NCI-H2081 treated with DMSO at 0.1 percent for 48 hours (cell line): ENCODE measurements at places on chromosomes 1 and 21.
A peak's percentile ranks its signal among the peaks of the same experiment; 100 is the strongest.

- DNase-seq, result no peak
Observed at GRCh38 chr1:39907528-39908453, 6.1 kb upstream of the MYCL start.

GRCh38 chr1:36909946-36910725 lies 124.2 kb downstream of the GRIK3 start:
- DNase-seq, result no peak

DNA sequence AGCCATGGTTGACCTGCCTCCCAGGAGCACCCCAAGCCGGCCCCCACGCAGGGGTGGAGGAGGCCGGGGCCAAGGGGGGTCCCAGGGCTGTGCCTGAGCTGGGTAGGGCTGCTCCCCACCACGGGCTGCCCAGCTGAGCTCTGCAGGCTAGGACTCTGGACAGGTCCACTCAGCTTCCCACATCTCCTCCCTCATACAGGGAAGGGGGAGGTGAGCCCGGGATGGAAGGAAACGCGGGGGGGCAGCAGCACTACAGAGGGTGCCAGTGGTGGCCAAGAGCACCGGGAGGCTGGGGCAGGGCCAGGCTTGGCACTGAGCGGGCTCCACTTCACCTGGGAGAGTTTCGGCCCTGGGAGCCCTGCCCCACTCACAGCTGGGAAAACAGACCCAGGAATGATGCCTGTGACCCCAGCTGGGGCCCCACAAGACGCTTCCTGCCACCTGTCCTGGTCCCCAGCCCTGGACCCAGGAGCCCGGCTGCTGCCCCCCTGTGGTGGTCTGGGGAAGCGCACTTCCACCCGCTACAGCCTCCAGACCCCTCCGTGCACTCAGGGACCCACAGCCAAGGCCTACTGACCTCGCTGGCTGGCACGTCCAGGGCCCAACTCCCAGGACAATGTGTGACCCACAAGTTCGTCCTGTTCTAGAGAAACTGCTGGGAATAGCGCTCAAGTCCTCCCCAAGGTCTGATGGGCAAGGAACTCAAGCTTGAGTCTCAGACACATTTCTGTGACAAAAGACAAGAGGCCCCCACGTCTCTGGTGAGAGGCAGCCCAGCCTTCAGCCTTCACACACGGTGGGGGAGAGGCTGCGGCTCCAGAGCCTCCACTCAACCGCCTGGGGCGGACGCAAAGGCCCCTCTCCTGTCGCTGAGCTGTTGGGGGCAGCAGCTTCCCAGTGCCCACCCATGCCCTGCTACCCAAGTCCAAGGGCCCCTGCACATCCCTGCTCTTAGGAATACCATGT lies 3.0 kb downstream of the AURKAIP1 start:
- peak; percentile 55 for DNase-seq

DNA sequence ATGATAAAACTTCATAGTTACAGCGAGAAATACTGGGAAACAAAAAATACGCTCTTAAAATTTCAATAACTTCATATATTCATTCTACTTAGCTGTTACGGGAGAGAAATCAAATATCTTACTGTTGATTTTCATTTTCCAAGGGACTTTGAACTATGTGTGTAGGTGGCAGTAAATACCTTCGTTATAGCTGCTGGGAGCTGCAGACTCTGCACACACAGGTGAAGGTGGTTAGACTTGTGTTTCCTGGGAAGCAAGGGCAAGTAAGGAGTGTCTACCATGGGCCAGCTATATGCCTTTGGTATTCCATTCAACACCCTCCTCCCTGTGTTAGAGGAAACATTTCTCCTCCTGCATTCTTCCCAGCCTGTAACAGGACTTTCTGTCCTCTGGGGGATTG lies 51.4 kb upstream of the DIRAS3 start:
- DNase-seq, result no peak

DNA sequence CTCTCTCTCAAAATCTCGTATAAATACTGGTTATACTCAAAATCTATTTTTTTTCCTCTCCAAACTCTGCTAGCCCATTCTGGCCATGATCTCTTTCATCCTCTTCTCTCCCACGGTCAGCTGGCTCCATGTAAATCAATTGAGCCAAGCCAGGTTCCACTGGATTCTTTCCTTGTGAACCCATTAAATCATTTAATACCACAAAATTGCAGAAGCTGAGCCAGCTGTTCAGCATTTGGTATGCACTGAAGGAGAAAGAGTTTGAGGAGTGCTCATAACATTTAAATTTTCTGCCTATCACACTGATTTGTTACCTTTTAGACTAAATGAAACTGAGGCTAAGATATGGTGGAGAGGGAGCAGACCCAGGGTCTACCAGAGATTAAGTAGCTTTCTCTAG lies 29.1 kb upstream of the TADA1 start:
- no peak for DNase-seq

GRCh38 chr1:104878203-104878909 lies 1128.7 kb downstream of the AMY1C start:
- DNase-seq, result no peak

DNA sequence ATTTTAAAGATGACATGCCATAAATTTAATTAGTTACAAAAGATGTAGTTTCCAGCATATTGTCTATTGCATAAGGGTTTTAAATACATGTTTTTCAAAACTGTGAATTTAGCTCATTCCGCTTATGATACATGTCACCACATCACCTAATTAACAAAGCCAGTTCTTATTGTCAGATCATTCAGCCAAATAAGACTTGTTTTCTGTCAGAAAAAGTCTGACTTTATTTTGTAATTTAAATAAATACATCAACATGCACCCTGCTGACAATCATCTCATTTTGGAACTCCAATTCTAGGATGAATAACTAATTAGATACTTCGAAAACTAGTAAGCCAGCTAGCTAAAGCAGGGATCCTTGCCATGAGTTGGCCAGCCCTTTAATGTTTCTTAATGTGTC lies 110.9 kb upstream of the APP start:
- no peak for DNase-seq

- DNase-seq, result no peak
Observed at GRCh38 chr1:155608888-155609225, 1.2 kb upstream of the MSTO1 start.

DNA sequence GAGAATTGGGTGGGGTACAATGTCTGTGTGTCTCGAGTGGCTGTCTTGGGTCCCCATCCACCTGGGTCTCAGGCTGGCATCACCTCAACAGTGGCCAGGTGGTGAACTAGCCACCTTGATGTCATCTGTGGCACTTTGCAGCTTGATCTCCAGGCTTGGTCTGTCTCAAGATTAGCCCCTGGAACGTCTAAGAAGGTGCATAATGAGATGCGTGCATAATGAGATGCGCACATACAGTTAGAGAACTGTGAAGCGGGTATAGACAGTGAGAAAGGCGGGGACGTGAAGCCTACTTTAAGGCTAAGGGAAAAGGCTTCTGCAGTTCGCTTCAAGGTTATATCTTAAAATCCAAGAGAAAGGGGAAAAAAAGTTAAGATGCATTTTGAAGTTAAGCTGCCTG lies 98.7 kb downstream of the WDR4 start:
- DNase-seq, result no peak

DNA sequence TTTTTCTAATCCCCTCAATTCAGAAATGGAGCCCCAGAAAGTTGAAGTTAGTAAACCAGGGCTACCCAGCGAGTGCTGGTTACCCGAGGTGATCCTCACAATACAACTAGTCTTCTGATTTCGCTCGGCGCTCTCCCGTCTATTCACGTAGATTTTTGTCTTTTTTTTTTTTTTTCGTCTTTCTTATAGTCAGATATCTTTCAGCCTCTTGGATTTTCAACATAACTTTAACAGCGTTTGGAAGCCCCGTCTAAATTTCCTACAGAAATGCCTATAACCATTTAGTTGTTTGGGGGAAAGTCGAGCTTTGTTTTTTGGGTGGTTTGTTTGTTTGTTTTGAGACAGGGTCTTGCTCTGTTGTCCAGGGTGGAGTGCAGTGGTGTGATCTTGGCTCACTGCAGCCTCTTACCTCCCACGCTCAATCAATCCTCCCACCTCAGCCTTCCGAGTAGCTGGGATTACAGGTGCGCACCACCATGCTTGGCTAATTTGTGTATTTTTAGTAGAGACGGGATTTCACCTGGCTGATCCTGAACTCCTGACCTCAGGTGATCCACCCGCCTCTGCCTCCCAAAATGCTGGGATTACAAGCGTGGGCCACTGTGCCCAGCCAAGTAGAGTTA lies 818 bp upstream of the TMEM50B start:
- no peak for DNase-seq

DNA sequence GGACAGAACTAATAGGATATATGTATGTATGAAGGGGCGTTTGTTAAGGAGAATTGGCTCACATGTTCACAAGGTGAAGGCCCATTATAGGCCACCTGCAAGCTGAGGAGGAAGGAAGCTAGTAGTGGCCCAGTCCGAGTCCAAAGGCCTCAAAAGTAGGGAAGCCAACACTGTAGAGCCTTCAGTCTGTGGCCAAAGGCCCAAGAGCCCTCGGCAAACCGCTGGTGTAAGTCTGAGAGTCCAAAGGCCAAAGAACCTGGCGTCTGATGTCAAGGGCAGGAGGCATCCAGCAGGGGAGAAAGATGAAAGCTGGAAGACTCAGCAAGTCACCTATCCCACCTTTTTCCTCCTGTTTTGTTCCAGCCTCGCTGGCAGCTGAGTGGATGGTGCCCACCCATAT lies 24.5 kb downstream of the BACH1 start:
- no peak for DNase-seq

DNA sequence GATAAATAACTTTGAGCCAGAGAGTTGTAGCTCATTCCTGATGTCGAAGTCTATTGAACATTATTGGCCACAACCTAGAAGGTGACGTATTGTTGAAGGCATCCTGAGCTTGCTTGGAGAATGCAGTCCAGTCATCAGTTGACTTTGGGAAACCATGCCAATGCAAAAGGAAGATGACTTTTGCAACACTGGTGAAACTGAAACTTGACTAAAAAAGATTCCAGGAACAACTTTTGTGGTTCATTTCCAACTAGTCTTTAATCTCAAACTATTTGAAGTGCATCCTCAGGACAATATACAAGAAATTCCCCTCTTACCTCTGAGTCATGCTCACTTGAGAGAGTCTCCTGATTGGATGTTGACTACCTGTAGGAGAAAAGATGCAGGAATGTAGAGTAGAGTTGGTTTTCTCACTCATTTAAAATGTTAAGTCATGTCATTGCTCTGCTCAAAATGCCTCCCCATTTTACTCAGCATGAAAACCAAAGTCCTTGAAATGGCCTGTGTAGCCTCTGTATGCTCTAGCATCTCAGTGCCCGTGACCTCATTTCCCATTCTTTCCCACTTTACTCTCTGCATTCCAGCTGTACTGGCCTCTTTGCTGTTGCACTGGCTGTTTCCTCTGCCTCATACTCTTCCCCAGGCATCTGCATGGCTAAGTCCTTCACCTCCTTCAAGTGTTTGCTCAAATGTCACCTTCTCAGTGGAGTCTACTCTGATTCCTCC lies 24.4 kb upstream of the LEPR start:
- DNase-seq, result no peak

- no peak for DNase-seq
Observed at GRCh38 chr1:64578270-64578973, 108.5 kb downstream of the CACHD1 start.

DNA sequence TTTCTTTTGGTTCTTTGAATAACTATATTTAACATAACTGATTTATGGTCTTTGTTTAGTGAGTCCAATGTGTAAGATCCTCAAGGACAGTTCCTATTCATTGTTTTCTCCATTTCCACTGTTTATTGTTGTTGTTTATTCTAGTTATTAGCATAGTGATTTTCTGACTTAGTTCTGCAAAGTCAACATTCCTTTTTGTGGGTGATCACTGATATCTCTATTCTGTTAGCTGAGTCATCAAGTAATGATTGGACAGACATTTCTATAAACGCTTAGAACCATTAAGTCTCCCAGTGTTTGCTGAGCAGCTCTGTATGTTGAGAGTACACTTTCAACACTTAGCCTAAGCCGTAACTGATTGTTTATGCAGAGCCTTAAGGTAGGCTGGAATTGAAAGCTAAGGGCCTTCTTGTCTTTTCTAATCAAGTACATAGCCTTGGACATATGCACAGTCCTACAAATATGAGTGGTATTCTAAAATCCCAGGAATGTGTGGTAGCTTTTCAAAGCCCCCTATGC lies 87.1 kb downstream of the SLC5A9 start:
- DNase-seq, result no peak

DNA sequence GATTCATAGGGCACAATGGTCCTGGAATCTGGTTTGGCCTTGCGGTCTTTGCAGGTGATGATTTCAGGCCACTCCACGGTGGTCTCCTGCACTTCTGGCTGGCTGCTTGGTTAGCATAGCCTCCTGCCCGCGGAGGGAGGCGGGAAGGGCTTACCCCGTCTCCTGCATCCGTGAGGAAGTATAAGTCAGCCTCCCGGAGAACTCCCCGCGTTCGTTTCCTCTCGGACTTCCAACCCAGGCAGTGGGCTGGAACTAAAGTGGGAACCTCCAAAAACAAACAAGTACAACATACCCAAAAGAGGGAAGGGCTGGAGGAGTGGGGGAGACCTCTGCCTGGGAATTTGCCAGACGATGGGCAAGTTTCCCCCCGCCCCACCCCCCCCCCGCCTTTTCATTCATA lies 939 bp upstream of the CCN1 start:
- DNase-seq, result no peak

GRCh38 chr1:36857754-36858153 lies 176.6 kb downstream of the GRIK3 start:
- peak; percentile 78 for DNase-seq

GRCh38 chr1:202289009-202289408 lies 52.7 kb downstream of the UBE2T start:
- no peak for DNase-seq

GRCh38 chr1:196425513-196425912 lies 182.7 kb downstream of the KCNT2 start:
- no peak for DNase-seq

GRCh38 chr1:181033128-181033798 lies 520 bp upstream of the MR1 start:
- no peak for DNase-seq

GRCh38 chr1:906600-907420 lies 16.9 kb upstream of the SAMD11 start:
- DNase-seq, result no peak

DNA sequence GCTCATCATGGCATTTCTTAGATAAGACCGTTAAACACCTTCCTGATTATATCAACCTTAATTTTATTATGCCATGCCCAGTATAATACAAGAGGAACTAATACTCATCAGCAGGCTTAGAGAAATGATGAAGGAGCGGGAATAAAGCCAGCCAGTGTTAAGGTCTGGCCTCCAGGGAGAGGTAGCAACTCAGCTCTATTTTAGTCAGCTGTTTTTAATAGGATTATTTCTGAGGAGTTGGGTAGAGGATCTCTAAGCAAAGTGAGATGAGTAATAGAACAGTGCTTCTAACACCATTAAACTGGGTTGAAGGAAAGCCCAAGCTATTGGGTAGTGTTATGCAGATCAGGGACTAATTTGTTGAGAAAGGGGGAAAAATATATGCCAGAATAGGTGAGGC lies 921.5 kb downstream of the TTLL7 start:
- no peak for DNase-seq

DNA sequence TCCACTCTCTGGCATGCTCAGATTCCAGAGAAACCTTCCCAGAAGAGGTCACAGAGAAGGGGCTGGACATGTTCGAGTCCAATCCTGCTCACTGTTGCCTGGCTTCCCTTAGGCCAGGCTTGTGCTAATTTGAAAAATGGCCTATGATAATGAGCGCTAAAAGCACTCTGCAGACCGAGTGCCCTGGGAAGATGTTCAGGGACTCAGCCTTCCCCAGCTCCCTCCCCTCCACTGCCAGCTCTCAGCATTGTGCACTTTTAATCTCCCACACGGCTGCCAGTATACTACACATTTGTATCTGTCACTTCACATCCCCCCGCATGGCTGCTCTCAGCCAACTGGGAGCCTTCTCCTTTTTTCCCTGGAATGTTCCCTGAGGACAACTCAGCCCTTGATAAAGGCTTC lies 24.1 kb downstream of the FAM163A start:
- no peak for DNase-seq
